Coronary artery (tissue), 2 donors: ENCODE measurements at places on chromosomes 5 and 9.

GRCh38 chr9:121890746-121891145 is 202.4 kb downstream of the TTLL11 start:
- peak; percentile 40 for DNase-seq

DNA sequence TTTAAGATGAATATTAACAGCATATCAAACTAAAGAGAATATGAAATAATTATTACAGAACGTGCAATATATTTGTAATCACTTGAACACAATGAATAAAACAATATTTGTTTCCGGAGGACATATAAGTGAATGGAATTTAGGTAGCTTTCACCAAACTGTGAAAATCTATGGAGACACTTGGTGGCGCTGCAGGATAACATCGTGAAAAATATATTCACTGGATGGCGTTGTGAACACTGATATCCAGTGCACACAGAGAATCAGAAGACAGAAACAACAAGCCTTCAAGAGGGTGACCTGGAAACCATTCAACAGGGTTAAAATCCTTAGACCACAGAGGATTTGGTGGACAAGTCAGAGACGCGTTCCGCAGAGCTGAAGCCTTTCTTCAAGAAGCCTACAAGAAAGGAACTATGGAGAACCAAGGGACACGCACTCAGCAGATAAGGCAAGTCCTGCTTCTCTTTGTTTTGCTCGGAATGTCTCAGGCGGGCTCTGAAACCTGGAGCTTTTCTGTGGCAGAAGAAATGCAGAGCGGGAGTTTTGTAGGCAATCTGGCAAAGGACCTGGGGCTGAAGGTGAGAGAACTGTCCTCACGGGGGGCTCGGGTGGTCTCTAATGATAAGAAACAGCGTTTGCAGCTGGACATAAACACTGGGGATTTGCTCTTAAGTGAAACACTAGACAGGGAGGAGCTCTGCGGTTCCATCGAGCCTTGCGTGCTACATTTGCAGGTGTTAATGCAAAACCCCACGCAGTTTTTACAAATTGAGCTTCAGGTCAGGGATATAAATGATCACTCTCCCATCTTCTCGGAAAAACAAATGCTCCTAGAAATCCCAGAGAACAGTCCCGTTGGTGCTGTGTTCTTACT is at the start of gene PCDHB11:
TSS of gene PCDHB11 (plus strand) at position 269 of the 877 bp plus-strand sequence. CDS start at position 417, 148 bp downstream.
- DNase-seq: no peak

- peak; percentile 89 for DNase-seq
Observed at GRCh38 chr9:121299467-121300282, 31.7 kb downstream of the GSN start.

DNA sequence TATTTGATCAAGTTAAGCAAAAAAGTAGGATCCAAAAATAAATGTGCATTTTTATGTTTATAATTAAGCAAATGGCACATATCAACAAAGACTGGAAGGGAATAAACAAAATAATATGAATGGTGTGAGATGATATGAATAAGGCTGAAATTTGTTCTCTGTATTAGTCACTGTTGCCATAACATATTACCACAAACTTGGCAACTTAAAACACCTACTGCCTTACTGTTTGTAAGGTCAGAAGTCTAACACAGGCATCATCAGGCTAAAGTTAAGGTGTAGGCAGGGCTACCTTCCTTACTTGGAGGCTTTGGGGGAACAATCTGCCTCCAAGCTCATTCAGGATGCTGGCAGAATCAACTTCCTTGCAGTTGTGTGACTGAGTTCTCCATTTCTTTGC is 19.3 kb downstream of the PGGT1B start:
- DNase-seq: no peak

DNA sequence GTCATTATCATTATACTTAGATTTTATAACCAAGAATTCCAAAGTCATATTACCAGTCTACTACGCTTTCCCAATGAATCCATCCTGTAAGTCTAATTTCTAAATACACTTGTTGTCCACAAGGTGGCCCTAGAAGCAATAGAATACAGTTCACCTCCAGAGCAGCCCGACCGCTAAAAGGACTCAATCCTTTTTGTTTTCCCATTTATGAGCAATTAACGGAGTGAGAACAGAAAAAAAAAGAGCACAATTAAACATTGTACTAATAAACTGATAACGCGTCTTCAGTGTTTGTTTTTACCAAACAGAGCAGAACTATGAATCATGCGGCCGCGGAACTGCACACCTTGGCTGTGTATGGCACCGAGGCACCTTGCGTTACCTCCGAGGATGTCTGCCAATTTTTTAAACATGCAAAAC is 160.7 kb upstream of the DAPK1 start:
- DNase-seq: no peak

GRCh38 chr5:1245905-1246576 is 20.9 kb downstream of the SLC6A18 start:
- no peak for DNase-seq

- no peak for DNase-seq
Observed at GRCh38 chr5:149580808-149581191, 498 bp upstream of the ARHGEF37 start.

DNA sequence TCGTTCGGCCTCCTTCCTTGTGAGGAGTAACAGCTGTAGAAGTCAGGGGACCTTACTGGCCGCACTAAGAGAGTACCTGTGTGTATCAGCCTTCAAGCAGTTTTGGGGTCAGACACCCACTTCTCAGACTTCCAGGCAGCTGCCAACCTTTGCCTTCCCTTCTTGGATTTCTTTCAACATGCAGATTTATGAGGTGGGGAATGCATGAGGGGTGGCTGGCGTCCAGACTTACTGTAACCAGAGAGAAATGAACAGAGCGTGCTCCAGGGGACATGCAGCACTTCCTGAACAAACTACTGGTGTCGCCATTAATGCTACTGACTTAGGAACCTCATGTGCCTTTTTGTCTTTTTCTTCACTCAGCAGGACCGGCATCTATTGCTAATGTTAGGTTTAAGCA is 46.7 kb downstream of the INSYN2B start:
- DNase-seq: no peak

GRCh38 chr5:141705469-141705868 is 23.4 kb upstream of the ARAP3 start:
- no peak for DNase-seq

DNA sequence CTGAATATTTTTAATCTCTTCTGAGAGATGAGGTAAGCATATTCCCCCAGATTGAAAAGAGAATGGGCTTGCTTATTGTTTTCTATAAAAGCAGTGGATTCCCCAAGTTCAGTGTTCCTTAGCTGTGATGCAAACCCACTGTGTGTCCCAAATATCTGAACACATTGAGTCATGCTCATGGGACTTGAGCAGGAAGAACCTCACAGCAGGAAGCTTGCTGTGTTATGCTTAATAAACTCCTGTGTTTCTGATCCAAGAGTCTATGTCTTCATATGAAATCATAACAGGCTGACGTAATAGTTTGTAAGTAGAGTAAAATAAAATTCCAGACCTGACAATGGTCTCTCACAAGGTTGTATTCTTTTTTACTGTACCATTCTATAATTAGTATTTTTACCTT is 24.8 kb upstream of the LOX start:
- DNase-seq: no peak

DNA sequence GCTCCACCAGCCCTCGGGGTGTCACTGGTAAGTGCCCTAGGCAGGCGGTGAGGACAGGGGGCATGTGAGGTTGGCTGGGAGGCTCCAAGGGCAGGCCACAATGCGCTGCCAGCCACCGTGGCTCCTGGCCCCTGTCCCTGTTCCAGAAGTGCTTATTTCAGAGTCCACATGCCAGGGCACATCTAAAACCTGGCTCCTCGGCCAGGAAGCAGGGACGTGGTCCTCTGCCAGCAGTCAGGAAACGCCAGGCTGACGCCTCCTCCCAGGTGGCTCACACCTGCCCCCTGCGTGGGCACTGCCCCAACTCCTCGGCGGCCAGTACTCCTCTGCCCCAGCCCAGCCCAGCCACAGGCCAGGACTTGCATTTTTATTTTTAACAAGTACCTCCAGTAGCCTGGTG is 68.5 kb downstream of the SECISBP2 start:
- no peak for DNase-seq

- DNase-seq: no peak
Observed at GRCh38 chr9:1732670-1733069, 282.5 kb upstream of the SMARCA2 start.

DNA sequence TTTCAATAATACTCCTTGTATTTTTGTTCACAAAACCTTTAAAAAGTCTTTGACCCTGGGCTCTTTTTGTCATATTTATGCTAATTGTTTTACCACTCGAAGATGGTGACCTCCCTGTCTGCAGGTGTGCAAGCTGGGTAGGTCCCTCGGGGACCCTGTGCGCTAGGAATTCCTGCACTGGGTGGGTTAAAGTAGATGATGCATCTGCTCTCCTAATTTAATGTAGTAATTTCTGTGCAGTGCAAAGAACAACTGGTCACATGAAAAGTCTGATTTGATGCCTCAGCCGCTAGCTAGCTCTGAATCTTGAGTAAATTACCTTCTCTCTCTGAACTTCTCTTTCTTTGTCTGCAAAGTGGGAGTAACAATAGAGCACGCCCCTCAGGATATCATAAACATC is 139.1 kb upstream of the OTULINL start:
- DNase-seq: no peak
